ENCODE measurements at places on chromosomes 12 and 14. TPM values are rescaled to one million over a fixed set of nuclear protein-coding genes. Genes with fewer than 3 reads are reported as not detected.

GRIN2B gene
- total RNA-seq: 0.19 TPM

KLRC2 gene
- total RNA-seq: not detected

MANSC4 gene
- total RNA-seq: not detected

TRHDE gene
- 0.38 TPM for total RNA-seq

TMCC3 gene
- total RNA-seq: 1.1 TPM

CLEC7A gene
- not detected for total RNA-seq

B4GALNT1 gene
- total RNA-seq: 2.8 TPM

GPR84 gene
- not detected for total RNA-seq

GLIPR1L1 gene
- total RNA-seq: not detected

SPX gene
- total RNA-seq: 0.38 TPM

SPTB gene
- total RNA-seq: under 0.01 TPM

SCNN1A gene
- total RNA-seq: 1.4 TPM

EML1 gene
- total RNA-seq: 27.2 TPM
